Neural crest cell (in vitro differentiated cells): ENCODE measurements at places on chromosomes 5 and 9.

DNA sequence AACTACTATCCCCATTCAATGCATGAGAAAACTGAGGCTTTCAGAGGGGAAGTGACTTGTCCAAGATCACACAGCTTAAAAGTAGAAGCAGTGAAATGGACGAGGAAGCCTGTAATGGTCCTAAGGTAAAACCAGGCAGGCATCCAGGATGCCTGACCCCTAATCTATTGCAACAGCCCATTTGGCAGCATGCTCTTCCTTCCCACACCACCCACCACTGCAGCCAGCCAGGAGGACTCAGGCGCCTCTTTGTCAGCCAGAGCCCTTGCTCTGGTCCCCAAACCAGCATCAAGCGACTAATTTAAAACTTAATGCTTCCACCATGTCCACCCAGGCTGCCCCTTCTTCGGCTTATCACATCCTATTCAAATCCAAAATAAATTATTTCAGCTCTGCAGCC, 541.6 kb downstream of the CDK5RAP2 start:
- DNase-seq = no peak

GRCh38 chr5:170736966-170737365, 46.6 kb upstream of the GABRP start:
- DNase-seq = no peak

DNA sequence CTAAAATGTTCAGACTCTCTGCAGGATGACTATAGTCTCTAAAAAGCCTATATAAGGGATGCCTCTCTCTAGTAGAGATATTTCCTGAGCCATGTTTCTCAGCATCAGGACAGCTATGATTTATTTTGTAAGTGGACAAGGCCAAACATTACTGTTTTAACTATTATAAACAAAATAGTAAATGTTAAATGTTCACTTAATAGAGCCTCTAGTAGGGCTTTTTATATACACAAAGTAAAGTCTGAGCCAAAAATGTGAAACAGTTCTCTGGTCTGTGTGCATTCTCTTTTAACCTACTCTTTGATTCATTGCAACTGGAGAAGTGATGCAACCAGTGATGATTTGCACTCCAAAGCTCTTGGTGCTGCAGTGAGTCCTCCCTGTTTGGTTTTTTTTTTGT, 220.5 kb downstream of the GDNF start:
- DNase-seq = no peak

DNA sequence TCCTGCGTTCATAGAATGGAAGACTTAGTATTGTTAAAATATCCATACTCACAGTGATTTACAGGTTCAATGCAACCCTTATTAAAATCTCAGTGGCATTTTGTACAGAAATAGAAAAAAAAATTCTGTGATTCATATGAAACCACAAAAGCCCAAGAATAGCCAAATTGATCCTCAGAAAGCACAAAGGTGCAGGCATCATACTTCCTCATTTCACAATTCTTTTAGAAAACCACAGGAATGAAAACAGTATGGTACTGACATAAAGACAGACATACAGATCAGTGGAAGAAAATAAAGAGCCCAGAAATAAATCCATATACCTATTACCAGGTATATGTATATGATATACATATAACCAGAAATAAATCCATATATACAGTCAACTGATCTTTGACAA, 86.8 kb upstream of the MEGF10 start:
- no peak for DNase-seq

DNA sequence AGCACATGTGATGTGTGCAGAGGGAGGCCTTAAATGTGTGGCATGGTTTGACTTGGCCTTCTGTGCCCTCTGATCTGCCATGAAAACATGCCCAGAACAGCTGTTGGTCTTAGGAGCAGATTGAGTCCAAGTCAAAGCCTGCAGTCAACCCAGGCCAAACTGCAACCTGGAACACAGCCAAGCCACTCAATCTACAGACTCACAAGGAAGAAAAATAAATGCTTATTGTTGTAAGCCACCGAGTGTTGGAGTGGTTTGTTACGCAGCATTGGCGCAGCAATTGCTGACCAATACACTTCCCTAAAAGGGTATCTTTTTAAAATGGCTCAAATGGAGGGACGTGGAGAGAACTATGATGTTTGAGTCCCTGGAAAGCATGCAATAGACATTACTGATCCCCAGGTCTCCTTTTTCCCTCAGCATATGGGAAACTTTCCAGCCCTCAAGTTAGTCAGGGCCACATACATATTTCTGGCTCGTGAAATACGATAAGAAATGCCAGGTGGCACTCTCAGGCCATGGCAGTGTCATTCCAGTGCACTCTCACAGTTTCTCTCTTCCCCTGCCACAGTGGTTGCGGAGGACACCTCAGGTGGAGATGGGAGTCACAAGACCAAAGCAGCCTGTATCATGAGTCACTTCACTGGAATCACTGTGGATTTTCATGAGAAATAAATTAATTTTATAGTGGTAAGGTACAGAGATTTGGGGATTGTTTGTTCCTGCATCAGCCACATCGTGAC, 168.0 kb upstream of the ZNF618 start:
- no peak for DNase-seq

DNA sequence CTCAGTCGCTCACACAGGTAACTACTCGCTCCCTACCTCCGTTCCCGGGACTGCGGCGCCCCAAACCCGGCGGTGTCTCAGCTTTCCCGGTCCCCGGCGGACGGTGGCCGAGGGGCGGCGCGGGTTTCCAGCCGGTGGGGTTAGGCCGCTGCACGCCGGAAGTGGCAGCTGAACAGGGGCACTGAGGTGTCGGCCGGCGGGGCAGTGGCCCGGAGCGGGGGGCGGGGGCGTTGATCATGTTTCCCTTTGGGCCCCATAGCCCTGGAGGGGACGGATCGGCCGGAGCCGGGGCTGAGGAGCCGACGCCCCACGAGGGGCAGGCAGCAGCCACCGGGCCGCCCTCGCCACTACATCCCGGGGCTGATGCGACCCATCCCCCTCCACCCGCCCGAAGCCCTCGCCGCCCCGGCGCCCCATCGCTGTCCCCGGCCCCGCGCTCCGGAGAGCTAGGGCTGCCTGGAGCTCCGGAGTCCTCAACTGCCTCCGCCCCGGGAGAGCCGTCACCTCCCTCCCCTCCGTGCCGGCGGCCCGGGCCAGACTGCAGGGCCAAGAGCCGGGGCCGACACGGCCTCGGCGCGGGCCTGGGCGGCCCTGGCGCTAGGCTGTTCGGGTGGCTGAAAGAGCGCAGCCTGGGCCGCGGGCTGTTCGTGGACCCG, at the start of gene DCAF10:
Gene DCAF10 (plus strand): TSS at position 167 of the 656 bp plus-strand sequence. CDS start 70 bp downstream, at position 237.
- DNase-seq = peak; percentile 94

- no peak for DNase-seq
These were observed 5.3 kb upstream of the TRIM41 start for GRCh38 chr5:181217803-181218062.

- no peak for DNase-seq
These were observed 44.9 kb upstream of the SNCAIP start for GRCh38 chr5:122267185-122267584.

DNA sequence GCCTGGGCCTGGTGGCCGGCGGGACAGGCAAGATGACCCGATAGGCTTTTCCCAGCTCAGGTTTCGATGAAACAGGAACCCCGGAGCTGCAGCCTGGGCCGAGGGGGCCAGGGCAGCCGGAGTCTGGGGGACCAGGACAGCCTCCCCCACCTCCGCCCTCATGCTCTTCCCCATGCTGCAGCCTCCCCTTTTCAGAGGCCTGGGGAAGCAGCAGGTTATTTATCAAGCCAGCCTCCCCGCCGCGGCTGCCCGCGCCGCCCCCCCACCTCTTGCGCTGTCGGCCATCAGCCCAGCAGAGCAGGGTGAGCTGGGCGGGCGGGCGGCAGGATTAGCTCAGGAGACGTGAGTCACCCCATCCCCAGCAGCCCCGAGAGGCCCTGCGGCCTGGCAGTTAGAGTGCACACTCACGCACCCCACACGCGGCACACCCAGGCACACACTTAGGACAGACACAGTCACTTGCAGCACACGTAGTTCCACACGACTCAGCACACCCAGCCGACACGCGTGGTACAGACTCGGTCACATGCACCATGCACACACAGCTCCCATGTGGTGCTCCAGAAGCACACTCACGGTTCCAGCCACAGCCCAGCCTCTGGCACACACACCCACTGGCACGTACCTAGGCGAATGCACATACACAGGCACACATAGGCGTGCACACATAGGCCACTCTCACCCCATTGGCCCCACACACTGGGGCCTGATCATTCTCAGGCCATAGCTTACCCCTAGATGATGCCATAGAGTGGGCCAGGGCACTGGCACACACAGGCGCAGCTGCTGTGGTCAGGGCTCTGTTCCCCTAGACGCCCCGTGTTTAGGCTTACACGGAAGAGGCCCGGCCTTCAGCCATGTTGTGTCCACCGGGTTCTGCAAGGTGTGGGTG, 13.0 kb downstream of the CXXC5 start:
- DNase-seq = no peak

DNA sequence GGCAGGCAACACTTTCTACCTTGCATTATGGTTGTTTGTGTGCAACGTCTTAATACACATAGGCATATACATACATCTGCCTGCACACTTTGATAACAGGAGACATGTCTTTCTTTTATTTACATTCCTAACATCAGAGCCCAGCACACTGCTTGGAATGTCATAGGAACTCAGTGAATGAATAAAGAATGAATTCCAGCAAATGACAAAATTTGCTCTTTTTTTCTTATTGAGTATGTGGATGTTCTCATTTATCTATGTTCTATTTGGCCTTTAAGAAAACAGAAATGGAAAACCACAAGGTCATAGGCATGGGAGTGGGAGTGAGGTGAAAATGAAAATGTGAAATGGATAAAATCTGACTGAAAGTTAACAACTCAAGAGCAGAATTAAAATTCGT, 36.3 kb upstream of the PALM2AKAP2 start:
- DNase-seq = no peak

- DNase-seq = no peak
These were observed 62.1 kb upstream of the CPEB4 start for GRCh38 chr5:173826086-173826427.

DNA sequence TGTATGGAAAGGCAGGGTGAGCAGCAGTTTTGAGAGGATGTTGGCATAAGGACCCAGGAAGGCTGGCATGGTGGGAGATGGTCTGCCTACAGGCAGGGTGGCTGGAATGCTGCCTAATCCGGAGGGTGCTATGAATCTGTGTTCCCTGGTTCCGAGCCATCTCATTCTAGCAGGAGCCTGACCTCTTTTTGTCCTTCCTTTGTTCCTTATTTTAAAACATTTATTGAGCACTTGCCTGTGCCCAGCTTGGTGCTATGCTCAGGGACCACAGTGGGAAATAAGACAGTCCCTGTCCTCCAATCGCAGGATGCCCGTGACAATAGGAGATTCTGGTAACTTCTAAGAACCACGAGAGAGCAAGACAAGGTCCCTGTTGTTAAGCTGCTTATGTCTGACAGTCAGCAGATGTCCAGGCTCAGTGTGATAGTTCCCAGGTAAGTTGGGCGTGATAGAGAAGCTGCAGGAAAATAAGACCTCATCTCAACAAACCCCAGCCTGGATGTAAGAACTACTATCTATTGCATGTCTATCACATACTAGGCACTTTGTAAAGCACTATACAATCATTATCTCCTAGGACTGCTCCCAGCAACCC, 9.1 kb upstream of the ZBTB34 start:
- no peak for DNase-seq

GRCh38 chr9:71904076-71904475, 6.9 kb downstream of the ABHD17B start:
- no peak for DNase-seq

DNA sequence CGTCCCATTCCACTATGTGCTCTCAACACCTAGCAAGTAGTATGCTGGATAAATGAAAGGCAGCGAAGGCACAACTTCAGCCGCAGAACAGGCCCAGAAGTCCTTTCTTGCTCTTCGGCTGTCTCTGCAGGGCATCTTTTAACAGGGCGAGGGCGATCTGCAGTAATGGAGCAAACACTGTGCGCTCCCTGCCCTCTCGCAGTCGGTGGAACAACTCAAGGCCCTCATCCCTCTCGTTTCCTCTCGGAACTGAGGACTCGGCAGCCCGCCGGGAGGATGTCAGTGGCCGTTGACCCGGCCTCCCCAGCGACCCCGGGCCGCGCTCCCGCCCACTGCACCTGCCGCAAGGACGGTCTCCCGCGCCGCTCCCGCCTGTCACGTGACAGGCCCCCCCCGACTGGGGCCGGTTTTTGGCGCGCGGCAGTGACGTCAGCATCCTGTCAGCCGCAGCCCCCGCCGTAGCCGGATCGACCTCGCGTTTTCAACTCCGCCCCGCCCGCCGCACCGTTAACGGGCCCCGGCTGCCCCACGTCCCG, 1.1 kb downstream of the ZNF367 start:
- DNase-seq = peak; percentile 77

- DNase-seq = no peak
These were observed 79.9 kb downstream of the OLFM1 start for GRCh38 chr9:135167356-135167755.

GRCh38 chr5:179110528-179110927, 50.4 kb downstream of the ZNF354C start:
- no peak for DNase-seq

GRCh38 chr5:131769336-131769735, 27.5 kb downstream of the FNIP1 start:
- DNase-seq = no peak

GRCh38 chr9:111700776-111701175, 39.4 kb downstream of the GNG10 start:
- DNase-seq = no peak

- DNase-seq = no peak
These were observed 62.6 kb upstream of the C6 start for GRCh38 chr5:41275813-41276512.

- peak; percentile 88 for DNase-seq
These were observed 14.9 kb upstream of the FGFR4 start for GRCh38 chr5:177071666-177072385.

GRCh38 chr5:173745123-173745522, 128.7 kb upstream of the BOD1 start:
- DNase-seq = no peak

DNA sequence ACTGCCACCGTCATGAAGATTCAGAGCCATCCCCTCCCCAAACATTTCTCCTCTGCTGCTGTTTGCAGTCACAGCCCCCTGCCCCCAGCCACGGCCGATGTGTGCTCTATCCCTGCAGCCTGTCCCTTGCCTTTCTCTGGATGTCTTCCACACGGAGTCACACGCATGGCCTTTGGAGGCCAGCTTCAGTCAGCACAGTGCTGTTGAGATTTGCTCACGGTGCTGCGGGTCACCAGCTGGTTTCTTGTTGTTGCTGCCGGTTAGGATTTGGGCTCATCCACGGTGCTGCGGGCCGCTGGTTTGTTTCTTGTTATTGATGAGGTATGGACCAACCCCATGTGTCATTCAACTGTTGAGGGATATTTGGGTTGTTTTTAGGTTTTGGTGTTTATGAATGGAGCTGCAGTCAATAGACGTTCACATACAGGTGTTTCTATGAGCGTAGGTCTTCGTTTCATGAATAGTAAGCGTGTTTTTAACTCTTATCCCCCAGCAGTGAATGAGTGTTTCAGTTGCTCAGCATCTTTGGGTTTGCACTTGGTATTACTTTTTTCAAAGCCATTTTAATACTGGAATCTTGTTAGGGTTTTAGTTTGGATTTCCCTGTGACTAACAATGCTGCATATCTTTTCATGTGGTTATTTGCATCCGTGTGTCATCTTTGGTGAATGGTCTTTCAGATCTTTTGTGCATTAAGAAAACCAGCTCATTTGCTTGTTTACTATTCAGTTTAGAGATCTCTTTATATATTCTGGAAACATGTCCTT, 57.6 kb downstream of the AHRR start:
- DNase-seq = no peak
